ENCODE measurements at places on chromosomes 12 and 14.

GRCh38 chr12:31597066-31597465 lies 6.1 kb upstream of the DENND5B start:
- no peaks in the 10 kb centered on the region for H3K36me3 ChIP-seq
- no peak overlapping the region for H3K27ac ChIP-seq
- H3K27me3 ChIP-seq, result peaks cover 9% of the 10 kb centered on the region
- DNase-seq, result no peak

- peaks cover 14% of the 10 kb centered on the region for H3K27me3 ChIP-seq
- peaks cover 23% of the 10 kb centered on the region for H3K4me1 ChIP-seq
- peak overlapping the region; percentile 85 for H3K27ac ChIP-seq
- peak overlapping the region; percentile 90 for H3K4me3 ChIP-seq
- peaks cover 14% of the 10 kb centered on the region for H3K36me3 ChIP-seq
- DNase-seq, result peak; percentile 59
Observed at GRCh38 chr12:122836027-122836921, 1.0 kb downstream of the HIP1R start.

GRCh38 chr12:51896236-51896635 lies 8.3 kb downstream of the ANKRD33 start:
- H3K4me3 ChIP-seq, result no peak overlapping the region
- DNase-seq, result no peak

- H3K36me3 ChIP-seq, result peaks cover 20% of the 10 kb centered on the region
- H3K27me3 ChIP-seq, result no peaks in the 10 kb centered on the region
- H3K4me1 ChIP-seq, result peaks cover 31% of the 10 kb centered on the region
- peak overlapping the region; percentile 81 for H3K27ac ChIP-seq
Observed at GRCh38 chr12:122411537-122411936, 10.9 kb downstream of the CLIP1 start.

GRCh38 chr14:65302571-65303189 lies 109.8 kb upstream of the FUT8 start:
- H3K27ac ChIP-seq, result peak overlapping the region; percentile 94
- DNase-seq, result peak; percentile 24
- H3K27me3 ChIP-seq, result no peaks in the 10 kb centered on the region
- peaks cover 63% of the 10 kb centered on the region for H3K4me1 ChIP-seq
- peaks cover 7% of the 10 kb centered on the region for H3K36me3 ChIP-seq

DNA sequence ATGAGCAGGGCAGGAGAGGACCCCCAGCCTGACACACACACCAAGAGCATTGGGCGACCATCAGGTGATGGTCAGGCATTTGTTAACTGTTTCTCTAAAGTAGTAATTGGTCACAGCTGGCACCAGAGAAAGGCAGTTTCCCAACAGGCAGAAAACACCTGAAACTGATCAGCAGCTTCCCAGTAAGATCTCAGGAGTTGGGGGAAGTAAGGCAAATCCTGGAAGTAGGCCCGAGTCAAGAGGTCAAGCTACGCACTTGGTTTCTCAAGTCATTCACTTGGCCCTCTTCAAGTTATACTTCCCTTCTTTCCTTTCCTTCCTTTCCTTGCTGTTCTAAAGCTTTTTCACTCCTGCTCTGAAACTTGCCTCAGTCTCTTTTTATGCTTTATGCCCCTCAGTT lies 135.8 kb downstream of the SSPN start:
- H3K27me3 ChIP-seq, result peaks cover 24% of the 10 kb centered on the region
- no peak overlapping the region for H3K27ac ChIP-seq
- no peak overlapping the region for H3K4me3 ChIP-seq
- DNase-seq, result no peak
- H3K4me1 ChIP-seq, result peaks cover 3% of the 10 kb centered on the region
- H3K36me3 ChIP-seq, result no peaks in the 10 kb centered on the region

DNA sequence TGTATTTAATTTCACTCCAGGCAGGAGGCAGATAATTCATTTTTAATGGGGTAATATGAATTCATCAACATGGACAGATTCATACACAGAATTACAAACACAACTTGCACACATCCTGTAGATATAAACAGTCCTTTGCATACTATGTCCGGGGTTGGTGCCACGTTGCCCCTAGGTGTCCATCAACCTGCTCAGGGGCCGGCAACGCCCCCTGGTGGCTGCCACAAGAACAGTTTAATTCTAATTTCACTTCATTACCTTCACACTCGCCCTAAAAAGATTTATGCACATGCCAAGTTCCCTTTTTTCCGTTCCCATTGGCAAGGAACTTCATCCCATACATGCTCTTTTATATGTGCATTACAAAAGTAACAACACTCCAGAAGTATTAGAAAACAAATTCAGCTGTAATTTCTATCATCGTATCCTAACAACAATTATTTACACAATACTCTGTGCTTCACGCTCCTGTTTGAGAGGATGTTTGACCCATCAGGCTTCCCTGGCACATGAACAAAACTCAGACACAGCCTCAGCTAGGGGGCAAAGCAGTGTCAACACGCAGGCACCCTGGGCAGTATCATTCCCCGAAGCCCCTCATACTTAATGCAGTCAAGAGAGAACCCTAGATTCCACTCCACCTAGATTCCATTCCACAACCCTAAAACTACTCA lies 15.5 kb downstream of the MANSC1 start:
- no peaks in the 10 kb centered on the region for H3K36me3 ChIP-seq
- H3K4me3 ChIP-seq, result no peak overlapping the region
- peak; percentile 41 for DNase-seq
- peaks cover 36% of the 10 kb centered on the region for H3K4me1 ChIP-seq
- peaks cover 4% of the 10 kb centered on the region for H3K27me3 ChIP-seq
- no peak overlapping the region for H3K27ac ChIP-seq

DNA sequence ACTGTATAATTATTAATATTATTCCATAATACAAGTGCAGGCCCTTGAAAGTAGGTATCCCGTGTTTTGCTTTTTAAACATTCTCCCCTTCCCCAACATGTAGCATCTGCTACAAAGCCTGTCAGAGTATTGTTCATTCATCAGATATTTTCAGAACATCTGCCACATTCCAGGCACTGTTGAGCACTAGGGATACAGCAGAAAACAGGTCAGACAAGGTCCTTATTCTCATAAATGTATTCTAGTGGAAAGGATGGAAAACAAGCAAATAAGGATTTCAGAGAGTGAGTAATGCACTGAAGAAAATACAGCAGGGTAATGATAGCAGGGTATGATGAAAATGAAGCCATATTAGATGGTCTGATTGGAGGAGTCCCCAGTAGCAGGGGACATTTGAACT lies 3.8 kb downstream of the ERP29 start:
- no peak overlapping the region for H3K27ac ChIP-seq
- peaks cover 26% of the 10 kb centered on the region for H3K4me1 ChIP-seq
- no peak for DNase-seq
- H3K27me3 ChIP-seq, result no peaks in the 10 kb centered on the region

- peaks cover 2% of the 10 kb centered on the region for H3K27me3 ChIP-seq
- no peak overlapping the region for H3K4me3 ChIP-seq
- peaks cover 17% of the 10 kb centered on the region for H3K4me1 ChIP-seq
- H3K36me3 ChIP-seq, result peaks cover 19% of the 10 kb centered on the region
- no peak overlapping the region for H3K27ac ChIP-seq
- no peak for DNase-seq
Observed at GRCh38 chr12:47094804-47095203, 15.0 kb upstream of the AMIGO2 start.

GRCh38 chr12:130501821-130502220 lies 164.1 kb downstream of the PIWIL1 start:
- DNase-seq, result no peak
- H3K27me3 ChIP-seq, result no peaks in the 10 kb centered on the region
- H3K36me3 ChIP-seq, result no peaks in the 10 kb centered on the region
- H3K27ac ChIP-seq, result no peak overlapping the region
- no peak overlapping the region for H3K4me3 ChIP-seq
